ENCODE measurements at places on chromosomes 7 and 10.

DNA sequence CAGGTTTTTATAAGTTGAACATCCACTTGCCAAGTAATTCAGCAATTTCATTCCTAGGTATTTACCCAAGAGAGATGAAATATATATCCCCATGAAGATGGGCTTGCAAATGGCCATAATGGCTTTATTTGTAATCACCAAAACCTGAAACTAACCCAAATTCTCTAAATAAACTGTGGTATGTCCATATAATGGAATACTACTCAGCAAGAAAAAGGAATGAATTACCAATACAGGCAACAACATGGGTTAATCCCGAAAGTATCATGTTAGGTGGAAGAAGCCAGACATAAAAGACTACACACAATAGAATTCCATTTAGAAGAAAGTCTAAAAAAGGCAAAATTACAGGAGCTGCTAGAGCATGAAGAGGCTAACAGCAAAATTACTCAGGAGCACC, 101.4 kb upstream of the PPP2R2D start:
- DNase-seq: no peak

DNA sequence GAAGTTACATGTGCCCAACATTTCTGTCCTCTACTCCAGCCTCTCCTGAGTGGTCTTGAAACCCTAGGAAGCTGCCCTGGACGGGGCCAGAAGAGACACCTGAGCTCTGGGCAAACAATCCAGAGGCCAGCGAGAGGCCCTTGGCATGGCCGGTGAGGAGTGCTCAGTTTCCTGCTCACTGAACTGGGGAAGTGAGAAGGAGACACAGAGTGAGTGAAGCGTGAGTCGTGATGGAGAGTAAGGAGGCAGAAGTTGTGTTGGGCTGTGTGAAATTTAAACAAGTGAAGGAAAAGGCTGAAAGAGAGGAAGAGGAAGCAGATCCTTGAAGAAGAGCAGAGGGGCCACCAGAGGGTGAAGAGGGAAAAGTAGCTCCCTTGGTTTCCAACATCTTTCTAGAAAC, 73.2 kb downstream of the WNT2 start:
- DNase-seq: no peak

GRCh38 chr10:35388197-35388596, 51.9 kb downstream of the CCNY start:
- no peak for DNase-seq

DNA sequence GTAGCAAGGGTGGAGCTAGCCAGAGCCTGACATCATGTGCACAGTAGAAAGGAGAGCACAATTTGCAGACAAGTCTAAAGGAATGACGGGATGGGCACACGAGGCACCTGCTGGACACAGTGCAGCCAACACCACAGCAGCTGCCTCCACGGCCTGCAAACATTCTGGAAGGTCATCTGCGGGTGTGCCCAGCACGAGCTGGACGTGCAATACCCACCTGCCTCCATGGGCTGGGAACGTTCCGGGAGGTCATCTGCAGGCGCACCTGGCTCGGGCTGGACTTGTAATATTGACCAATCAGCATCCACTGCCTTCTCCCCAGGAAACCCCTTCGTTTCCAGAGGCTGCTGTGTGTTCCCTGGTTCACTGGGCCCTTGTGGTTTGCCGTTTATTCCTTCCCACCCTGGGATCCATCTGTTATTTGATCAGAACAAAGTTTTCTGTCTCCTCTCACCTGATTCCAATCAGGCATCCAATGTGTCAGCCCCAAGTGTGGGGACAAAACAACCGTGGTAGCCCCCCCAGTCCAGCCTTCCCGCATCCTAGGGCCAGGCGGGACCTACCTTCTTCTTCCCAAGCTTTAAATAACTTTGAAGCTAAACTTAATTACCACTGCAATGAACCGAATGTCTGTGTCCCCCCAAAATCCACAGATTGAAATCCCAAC, 243.4 kb upstream of the PPP2R2D start:
- DNase-seq: no peak

DNA sequence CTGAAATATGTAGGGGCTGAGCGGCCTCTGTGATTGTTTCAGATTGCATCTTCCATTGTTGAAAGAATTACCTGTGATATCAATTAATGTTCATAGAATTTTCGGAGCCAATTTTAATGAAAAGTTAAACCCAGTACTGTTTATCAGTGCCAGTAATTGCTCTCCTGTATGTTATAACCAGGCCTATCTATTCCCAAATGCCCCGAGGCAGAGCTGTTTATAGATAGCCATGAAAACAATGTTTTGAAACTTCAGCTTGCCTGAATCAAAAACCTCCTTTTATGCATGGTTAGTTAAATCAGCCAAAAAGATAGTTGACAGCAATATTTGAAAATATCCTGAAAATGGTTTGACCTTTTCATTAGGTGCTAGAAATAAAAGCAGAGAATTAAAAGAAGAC, 50.1 kb upstream of the HDAC9 start:
- DNase-seq: no peak

DNA sequence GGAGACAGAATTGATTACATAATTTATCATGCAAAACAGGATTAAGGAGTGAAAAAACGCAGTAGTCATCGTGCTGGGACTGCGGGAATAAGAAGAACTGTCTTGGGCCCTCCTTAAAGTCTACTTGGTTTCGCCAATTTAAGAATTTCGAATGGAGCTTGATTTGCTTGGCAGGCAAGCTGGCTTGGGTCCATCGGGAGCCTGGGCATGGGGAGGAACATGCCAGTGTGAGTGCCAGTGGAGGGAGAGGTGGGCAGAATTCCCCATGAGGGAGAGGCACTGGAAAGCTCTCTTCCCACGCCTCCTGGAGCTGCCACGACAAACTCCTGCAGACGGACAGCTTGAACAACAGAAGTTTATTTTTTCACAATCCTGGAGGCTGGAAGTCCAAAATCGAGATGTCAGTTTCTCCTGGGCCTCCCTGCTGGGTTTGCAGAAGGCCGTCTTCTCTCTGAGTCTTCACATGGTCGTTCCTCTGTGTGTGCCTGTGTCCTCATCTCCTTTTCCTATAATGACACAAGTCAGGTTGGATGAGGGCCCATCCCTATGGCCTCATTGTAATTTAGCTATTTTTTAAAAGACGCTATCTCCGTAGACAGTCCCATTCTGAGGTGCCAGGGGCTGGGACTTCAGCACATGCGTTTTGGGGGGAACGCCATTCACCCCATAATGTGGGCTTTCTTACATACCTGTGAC, 528.7 kb upstream of the DPP6 start:
- DNase-seq: no peak

- DNase-seq: no peak
Measured at GRCh38 chr10:101007099-101007711, 7.6 kb downstream of the LZTS2 start.

DNA sequence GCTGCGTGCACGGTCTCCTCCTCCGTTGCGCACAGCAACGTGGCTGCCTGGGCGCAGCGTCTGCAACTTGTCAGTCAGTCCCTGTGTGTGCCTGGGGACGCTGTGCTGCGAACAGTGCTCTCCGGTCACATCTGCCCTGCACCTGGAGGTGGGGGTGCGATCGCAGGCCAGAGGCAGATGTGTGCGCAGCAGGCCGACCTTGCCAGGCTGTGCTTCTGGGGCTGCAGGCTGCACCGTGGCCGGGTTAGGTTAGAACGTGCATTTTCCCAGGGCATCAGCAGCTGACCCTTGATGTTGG, 8.2 kb upstream of the GET4 start:
- DNase-seq: no peak

DNA sequence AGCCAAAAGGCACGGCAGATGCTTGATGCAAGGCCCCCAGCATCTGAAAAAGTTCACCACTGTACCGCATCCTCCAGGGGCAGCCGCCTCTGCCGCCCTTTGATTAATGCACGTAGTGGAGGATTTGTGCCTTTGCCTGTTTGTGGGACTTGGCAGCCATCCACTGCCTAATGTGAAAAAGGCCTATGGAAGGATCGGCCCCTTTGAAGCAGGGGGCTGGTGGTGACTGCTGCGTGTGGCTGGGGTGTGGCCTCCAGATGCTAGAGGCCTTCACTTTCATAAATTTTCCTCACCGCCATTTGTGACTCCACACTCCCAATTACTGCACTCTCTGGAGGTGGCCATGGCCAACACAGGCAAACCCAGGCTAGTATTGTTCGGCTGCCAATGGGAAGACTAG, 226.0 kb downstream of the BMPER start:
- DNase-seq: no peak

DNA sequence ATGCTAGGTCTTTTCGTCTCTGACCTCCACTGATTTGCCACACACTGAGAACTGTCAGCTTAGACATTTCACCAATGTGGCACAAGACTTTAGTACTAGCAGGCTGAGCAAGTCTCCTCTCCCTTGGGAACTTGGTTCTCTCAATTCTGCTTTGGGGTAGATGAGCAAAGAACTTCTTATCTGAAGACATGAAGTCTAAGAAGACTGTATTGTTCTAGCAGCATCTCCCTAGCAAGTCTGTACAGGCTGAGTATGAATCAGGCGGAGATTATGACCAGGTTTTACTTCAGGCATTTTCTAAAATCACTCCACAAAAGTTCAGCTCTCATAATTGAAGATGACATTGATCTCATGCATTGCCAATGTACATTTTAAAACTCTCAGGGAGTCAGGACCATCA, 23.8 kb upstream of the STN1 start:
- DNase-seq: no peak

- DNase-seq: no peak
Measured at GRCh38 chr7:127988751-127989150, 42.5 kb downstream of the LRRC4 start.

DNA sequence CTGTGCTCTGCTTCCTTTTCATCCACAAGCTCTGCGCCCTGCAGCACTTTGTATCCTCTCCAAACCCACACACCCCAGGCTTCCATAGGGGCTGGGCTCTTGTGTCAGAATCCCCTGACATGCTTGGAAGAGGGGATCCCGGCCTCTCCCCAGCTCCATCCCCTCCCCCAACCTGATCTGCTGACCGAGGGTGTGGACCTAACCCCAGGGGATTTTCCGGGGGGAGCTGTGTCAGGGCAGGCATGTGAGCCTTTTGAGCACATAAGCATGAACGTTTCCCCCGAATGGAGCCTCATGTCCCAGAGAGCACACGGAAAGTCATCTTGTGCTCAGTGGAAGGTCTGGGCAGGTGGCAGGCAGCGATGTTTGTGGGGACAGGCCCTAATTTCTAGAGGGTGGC, 17.7 kb downstream of the GPR26 start:
- DNase-seq: no peak

DNA sequence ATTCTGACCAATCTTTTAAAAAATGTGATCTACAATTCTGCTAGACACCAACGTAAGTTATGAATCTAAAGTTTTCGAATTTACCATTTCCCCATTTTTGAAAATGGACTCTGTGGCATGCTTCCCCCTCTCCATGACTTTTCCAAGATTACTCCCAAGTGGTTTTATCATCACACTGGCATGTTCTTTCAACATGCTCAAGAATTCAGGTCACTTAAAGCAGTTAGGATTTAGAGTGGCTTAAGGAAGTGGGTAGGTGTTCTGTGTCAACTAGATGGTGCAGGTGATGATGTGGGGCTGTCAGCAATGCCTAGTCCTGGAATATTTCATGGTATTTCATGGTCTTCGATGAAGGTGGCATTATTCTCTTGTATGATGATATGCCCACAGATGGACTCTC, 164.0 kb upstream of the ASAH2 start:
- no peak for DNase-seq

GRCh38 chr7:63070696-63071095, 928.0 kb upstream of the ZNF722 start:
- DNase-seq: no peak

DNA sequence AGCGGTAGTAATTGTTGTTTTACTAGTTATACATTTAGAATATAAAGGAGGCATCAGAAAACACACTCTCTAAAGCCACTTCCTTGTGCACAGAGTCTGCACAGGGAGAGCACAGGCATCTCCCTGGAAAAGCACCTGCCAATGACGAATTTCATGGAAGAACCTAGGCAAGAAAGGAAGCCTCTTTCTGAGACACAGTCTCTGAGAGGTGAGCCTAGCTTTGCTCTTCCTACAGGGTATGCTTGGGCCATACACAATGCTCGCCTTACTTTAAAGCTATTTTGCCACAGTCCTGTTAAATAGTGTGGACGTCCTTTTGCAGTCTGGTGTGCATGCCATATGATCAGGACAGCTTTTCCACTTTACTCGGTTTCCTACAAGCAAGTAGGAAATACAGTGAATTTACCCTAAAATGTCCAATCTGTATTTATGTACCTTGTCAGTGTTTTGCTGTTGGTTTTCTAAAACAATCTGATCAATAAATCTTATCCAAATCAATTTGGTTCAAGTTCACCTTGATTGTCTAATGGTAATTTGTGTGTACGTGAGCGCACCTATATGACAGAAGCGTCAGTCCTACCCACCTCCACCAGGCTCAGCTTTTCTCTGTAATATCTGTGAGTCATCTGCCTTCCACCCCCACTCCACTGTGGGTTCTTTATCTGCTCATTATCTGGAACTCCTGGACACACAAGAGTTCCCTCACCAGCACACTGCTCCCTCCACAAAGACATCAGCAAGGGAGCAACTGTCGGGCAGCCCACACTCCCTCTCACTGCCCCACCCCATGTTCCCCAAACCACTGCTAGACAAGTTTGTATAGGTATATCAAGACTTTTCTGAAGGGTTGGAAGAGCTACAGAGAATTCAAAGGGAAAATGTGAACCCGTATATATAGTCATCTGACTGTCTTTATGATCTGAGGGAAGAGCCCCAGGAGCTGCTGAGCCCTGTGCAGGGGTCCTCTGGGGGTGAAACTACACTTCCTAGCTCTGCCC, 65.2 kb downstream of the KLHDC10 start:
- no peak for DNase-seq

DNA sequence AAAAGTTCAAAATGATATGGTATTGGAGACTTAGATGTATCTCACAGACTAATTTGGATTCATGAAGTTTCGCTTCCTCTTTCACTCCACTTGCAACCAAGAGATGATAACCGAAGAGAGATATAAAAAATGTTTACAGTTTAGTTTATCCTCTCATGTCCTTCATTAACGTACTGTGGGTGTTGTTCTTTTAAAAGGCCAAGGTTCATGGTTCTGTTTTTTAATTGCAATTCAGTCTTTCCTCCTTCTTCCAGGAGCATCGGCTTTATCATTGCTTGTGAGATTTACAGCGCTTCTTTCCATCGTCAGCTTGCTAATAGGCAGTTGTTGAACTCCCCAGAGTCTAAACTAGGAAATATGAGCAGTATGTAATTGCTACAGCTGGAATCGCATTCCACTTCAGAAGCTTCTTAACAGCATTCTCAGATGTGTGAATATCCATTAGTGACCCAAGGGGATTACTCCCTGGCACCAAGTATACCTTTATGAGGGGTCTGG, 75.9 kb upstream of the HGF start:
- no peak for DNase-seq
